ENCODE measurements at places on chromosomes 2 and 18.

DNA sequence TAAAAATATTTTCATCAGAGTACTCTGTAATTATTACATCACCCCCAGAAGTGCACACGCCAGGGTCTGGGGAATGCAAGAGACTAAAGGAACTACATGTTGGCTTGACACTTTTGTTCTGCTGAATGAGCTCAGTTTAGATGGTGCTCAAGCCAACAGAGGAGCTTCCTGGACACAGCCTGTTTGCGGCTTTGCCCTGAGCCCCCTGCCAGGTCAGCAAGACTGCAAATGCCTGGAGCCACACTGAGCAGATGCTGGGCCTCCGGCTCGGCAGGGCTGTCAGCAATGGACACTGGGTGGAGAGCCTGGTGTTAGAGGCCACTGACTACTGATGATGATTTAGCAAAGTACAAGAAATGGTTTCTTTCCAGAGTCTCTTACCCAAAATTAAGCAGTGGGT is 31.9 kb downstream of the PTPN18 start:
- no peak overlapping the region for H3K27ac ChIP-seq
- H3K4me1 ChIP-seq: peaks cover 46% of the 10 kb centered on the region
- DNase-seq: no peak
- no peak overlapping the region for H3K4me3 ChIP-seq

DNA sequence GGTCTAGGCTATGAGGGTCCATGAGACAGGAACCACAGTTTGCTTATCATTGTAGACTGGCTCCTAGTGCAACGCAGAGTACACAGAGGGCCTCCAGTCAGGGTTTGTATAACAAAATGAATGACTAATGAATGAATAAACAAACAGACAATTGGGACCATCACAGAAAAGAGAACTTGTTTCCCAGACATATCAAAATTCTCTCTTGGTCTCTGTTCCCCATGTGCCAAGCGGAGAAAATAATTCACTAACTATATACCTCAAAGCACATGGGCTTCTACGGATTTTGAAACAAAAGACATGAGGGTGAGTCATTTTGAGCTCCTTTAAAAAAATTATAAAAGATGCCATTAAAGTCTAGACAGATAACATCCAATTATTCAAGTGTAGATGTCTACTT is 28.0 kb downstream of the INO80C start:
- no peaks in the 10 kb centered on the region for H3K27me3 ChIP-seq
- DNase-seq: no peak
- H3K36me3 ChIP-seq: peaks cover 12% of the 10 kb centered on the region

- H3K4me1 ChIP-seq: no peaks in the 10 kb centered on the region
- no peak for DNase-seq
- H3K36me3 ChIP-seq: peaks cover 75% of the 10 kb centered on the region
- no peak overlapping the region for H3K4me3 ChIP-seq
- no peaks in the 10 kb centered on the region for H3K27me3 ChIP-seq
These were observed 23.1 kb downstream of the DDX1 start for GRCh38 chr2:15614545-15615300.

- no peaks in the 10 kb centered on the region for H3K27me3 ChIP-seq
- peak overlapping the region; percentile 38 for H3K4me3 ChIP-seq
- no peaks in the 10 kb centered on the region for H3K36me3 ChIP-seq
- peak; percentile 45 for DNase-seq
These were observed 37.8 kb upstream of the ASAP2 start for GRCh38 chr2:9168821-9169221.

DNA sequence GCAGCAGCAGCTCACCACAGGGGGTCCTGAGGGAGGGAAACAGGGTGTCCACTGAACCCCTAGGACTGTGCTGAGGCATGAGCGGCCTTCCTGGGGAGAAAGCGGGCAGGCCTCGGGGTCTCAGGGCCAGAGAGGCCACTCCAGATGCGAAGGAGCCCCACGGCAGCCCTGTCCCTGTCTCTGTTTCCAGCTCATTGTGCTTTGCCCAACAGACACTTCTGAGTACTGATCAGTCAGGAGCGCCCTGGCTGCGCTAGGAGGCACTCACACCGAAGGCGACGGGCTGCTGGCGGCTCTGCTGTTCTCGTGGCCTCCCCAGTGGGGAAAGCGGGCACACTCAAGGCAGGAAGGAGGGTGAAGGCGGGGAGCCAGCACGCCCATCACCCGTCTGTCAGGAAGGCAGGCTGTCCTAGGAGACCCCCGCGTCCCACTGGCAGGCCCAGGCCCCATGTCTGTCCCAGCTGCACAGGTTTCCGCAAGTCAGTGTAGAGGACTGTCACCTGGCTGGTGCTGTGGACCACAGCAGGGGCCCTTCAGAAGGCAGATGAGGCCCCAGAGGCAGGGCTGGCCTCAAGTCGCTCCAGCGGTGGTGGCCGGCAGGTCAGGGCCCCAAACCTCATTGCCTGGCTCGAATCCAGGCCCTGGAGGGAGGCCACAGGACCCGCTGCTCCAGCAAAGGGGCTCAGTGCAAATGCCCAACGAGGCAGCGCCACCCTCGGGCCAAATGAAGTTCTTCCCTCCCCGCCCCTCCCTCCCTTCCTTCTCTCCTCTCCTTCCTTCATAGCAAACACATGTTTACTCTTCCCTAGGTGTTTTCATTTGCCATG is 6.8 kb downstream of the ESPNL start:
- H3K27ac ChIP-seq: no peak overlapping the region
- no peaks in the 10 kb centered on the region for H3K36me3 ChIP-seq
- DNase-seq: no peak
- peaks cover 25% of the 10 kb centered on the region for H3K4me1 ChIP-seq

DNA sequence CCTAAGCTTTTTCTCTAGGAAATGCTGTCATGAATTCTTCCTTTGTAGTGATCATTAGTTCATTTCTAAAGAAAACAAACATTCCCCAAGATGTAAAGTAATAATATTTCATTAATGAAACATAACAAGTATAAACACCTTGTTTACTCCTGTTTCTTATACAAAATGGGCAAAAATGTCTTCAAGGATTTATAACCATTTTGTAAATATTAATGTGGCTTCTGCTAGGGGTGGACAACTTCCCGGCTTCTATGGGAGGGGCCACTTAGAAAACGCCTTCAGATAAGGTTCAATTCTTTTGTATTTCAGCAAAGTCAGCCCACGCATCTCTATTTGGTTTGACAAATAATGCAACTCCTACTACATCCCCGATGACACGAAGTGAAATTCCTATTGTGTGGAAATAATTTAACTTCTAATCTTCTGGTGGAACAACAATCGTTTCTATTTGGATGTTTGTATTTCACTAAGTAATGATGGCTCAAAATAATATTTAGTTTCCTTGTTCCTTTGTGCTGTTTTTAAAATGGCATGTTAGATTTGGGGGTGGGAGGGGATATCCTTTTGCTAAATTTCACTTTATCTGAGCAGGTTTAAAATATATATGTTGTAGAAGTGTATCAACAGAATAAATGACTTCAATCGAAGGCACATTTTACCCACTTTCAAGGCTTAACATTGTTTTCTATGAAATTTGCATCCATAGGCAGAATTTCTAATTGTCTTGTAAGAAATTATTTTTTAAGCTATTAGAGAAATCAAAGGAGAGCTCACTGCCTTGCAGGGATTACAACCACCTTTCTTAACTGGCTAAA is 14.7 kb upstream of the HOXD1 start:
- H3K27ac ChIP-seq: no peak overlapping the region
- H3K4me1 ChIP-seq: no peaks in the 10 kb centered on the region
- DNase-seq: no peak
- no peaks in the 10 kb centered on the region for H3K36me3 ChIP-seq
